ENCODE measurements at places on chromosomes 1 and 21. TPM values are rescaled to one million over a fixed set of nuclear protein-coding genes. Genes with fewer than 3 reads are reported as not detected.
A peak's percentile ranks its signal among the peaks of the same experiment; 100 is the strongest.

GRCh38 chr1:52454127-52454526 lies 49.7 kb downstream of the PRPF38A start:
- DNase-seq, result no peak

DNA sequence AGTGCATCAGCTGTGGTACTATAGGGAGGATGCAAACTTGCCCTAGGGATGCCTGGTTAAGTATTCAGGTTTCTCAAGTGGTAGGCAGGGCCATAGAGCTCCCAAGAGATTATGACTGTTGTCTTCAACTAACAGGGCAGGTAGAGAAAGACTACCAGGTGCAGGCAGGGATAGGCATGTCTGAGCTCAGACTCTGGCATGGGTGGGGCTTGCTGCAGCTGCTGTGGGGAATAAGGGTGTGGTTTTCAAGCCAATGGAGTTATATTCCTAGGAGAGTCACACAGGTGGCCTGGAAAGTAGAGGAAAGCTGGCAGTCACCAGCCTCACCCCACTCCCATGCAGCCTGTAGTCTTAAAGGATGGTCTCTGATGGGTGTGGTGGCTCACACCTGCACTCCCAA lies 673.4 kb upstream of the ADGRL4 start:
- peak; percentile 20 for DNase-seq

GRCh38 chr1:214861615-214862014 lies 220.9 kb upstream of the KCNK2 start:
- no peak for DNase-seq

DNA sequence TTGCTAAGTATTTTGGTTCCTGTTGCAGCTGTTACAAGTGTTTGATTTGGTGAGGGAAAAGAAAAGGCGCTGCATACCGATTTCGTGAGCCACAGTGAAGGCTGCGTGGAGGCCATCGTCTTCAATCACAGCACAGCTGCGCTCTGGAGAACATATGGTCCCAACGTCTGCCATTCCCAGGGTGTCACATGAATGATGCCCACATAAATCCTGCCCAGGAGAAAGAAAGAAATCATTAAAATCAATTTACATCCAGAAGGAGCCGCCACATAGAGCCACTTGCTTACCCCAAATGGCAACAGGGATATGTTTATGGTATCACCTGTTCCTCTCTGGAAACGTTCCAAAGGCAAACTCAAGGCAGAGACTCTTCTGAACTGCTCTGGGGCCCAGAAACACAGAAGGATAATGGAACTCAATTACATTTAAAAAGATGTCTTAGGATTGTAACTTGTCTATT lies 12.2 kb downstream of the ADAMTS5 start:
- no peak for DNase-seq

DNA sequence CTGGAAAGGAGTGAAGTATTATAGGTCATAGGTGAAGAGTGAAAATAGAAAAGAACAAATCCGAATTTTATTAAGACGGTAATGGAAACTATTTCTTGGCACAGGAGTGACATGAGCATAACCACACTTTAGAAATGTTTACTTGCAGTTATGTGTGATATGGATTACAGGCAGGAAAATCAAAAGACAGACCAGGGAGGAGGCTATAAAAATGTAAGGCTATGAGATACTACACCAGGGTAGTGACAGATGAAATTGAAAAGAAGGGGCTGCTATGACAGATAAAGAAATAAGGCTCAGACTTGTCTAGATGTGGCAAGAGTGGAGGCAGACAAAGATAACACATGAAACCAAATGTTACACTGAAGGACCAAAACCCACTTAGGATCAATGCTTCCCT lies 31.7 kb downstream of the GPATCH2 start:
- no peak for DNase-seq

GRCh38 chr1:203596673-203597210 lies 29.9 kb upstream of the ATP2B4 start:
- DNase-seq, result no peak

- no peak for DNase-seq
Observed at GRCh38 chr1:46532095-46532494, 19.4 kb downstream of the KNCN start.

SPRR1A gene
- total RNA-seq, result not detected

AQP10 gene
- total RNA-seq, result not detected

HCRTR1 gene
- not detected for total RNA-seq

EXO1 gene
- 5.1 TPM for total RNA-seq

SLC5A3 gene
- 20.1 TPM for total RNA-seq

SMYD2 gene
- total RNA-seq, result 21.8 TPM

Data from colonic mucosa (tissue), 4 donors.